ENCODE measurements at places on chromosomes 13 and 19.

GRCh38 chr13:23899555-23899954 is 2.3 kb upstream of the C1QTNF9B start:
- DNase-seq: peak; percentile 43

GRCh38 chr19:16143399-16144215 is at the start of gene HSH2D:
HSH2D (plus strand) TSS chr19:16143685; CDS start chr19:16148751, 5,066 bp downstream.
- peak; percentile 38 for DNase-seq

- no peak for DNase-seq
Observed at GRCh38 chr13:38796890-38797289, 110.0 kb downstream of the FREM2 start.

DNA sequence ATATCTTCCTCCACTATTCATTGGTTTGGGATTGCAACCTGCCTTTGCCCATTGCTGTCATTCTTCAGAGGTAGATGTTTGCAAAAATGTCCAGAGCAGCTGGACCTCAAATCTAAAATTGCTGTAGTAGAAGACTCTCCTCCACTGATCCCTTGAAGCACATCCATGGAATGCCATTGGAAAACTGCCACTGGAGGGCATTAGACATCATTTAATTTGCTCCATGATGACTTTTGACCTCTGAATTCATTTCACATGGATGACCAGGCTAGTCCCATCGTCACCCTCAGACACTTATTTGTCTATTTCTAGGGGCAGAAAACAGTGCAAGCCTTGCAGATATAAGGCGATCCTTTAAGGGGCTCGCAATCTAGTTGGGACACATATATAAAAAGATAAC is 33.9 kb upstream of the FLT1 start:
- DNase-seq: peak; percentile 13

Measured in renal cortical epithelial cell (primary cell).